ENCODE measurements at places on chromosomes 3 and 15.

GRCh38 chr3:186169379-186169778, 60.5 kb upstream of the ETV5 start:
- DNase-seq, result no peak

DNA sequence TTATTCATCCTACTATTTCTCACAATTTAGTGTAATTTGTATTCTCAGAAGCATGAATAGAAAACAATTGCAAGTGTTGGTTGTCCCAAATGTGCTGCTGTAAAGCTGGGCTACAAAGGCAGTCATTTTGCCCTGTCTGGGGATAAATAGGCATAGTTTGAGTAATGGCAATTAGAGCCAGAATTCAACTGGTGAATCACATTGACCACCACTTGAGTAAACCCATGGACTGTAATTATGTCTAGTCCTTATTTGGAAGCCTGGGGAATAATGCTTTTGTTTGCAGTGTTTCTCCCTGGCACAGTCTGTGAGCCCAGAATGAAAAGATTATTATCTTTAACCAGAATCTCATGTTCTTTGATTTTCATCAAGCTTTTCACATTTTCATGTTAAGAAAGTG, 30.5 kb upstream of the CHL1 start:
- DNase-seq, result no peak

DNA sequence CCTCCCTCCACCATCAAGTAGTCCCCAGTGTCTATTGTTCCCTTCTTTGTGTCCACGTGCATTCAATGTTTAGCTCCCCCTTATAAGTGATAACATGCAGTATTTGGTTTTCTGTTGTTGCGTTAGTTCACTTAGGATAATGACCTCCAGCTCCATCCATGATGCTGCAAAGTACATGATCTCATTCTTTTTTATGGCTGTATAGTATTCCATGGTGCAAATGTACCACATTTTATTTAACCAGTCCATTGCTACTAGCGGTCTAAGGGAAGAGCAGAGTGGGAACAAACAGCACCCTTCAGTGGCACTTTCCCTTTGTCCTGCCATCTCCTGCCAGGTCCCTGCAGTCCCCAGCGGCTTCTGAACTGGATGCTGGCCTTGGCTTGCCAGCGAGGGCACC, 69.1 kb downstream of the LRRK1 start:
- DNase-seq, result no peak

DNA sequence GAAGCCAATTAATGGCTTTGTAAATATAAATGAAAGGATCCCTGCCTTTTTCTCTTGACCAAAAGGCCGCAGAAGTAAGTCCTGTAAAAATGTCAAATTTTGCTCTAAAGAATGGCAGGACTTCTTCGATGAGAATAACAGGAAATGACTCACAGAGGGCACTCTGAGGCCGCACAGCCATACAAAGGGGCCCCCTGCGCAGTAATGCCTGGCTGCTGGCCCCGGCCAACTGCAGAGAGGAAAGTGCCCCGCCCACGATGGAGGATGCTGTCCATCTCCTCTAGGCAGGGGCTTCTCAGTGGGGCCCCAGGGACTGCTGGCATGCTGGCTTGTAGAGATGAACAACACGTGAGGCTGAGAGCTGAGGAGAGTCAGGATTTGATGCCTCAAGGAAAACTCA, 18.1 kb upstream of the SCN10A start:
- no peak for DNase-seq

- no peak for DNase-seq
These were observed 608.4 kb downstream of the CADM2 start for GRCh38 chr3:85567071-85567676.

DNA sequence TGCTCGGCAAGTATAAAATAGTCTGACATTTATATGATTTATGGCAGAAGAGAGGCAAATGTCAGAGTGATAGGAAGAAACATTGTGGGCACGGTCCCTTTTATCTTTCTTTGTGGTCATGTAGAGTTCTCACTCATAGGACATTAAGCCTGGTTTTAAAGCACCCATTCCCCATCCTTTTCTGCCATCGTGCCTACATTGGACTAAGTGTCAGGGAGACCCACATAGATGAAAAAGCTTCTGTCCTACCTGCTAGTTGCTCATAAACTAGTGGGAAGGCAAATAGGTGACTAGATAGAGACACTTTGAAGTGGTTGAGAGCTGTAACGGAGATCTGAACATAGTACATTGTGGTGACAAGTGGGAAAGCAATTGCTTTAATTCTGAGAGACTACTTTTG, 155.7 kb downstream of the B3GALNT1 start:
- DNase-seq, result no peak

DNA sequence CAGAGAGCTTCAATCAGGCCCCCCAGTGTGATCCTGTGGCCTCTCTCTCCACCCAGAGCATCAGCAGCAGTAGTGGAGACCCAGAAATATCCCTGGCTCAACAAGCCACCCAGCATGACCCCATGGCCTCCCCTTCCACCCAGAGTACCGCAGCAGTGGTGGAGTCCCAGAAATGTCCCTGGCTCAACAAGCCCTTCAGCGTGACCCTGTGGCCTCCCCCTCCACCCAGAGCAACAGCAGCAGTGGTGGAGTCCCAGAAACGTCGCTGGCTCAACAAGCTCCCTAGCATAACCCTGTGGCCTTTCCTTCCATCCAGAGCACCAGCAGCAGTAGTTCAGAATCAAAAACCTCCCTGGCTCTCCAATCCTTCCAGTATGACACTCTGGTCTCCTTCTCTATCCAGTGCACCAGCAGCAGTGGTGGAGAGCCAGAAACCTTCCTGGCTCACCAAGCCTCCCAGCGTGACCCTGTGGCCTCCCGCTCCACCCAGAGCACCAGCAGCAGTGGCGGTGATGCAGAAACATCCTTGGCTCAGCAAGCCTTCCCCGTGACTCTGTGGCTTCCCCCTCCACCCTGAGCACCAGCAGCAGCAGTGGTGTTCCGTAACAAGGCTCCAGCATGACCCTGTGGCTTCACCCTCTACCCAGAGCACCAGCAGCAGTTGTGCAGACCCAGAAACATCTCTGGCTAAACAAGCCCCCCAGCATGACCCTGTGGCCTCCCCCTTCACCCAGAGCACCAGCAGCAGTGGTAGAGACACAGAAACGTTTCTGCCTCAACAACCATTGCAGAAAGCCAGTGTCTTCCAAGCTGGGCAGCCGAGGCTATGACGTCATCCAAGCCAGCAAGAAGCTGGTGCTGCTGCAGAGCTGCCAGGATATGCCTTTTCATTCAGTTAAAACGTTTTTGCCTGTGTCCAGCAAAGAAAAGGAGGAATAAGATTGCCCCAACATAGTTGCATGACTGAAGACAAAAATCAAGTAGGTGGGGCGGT, 61.3 kb upstream of the TAMM41 start:
- DNase-seq, result no peak

GRCh38 chr3:194440756-194441155, 41.7 kb upstream of the GP5 start:
- no peak for DNase-seq

DNA sequence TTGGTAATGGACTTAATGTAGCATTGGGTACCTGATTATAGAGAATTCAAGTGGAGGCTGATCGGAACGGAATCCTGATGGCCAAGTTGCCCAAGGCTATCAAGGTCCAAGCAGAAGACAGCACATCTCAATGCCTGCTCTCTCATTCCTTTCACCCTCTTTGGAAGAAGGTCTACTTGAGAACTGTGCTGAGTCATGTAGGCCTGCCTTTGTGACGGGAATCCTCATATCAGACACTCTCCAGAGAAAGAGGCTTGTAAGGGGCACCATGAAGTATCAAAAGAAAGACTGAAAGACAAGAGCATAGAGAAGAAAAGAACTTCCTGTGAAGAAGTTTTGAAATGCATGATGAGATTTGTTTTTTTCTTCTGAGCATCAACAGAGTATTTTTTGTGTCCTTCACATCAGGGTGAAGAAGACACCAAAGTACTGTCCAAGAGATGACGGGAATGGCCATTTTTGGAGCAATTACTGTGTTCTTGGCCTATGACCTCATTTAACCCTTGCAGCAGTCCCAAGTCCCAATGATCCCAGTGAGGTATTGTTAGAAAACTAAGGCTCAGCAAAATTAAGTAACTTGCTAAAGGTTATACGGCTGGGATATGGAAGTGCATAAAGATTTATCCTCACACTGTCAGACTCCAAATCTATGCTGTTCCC, 13.2 kb upstream of the LARP6 start:
- no peak for DNase-seq

DNA sequence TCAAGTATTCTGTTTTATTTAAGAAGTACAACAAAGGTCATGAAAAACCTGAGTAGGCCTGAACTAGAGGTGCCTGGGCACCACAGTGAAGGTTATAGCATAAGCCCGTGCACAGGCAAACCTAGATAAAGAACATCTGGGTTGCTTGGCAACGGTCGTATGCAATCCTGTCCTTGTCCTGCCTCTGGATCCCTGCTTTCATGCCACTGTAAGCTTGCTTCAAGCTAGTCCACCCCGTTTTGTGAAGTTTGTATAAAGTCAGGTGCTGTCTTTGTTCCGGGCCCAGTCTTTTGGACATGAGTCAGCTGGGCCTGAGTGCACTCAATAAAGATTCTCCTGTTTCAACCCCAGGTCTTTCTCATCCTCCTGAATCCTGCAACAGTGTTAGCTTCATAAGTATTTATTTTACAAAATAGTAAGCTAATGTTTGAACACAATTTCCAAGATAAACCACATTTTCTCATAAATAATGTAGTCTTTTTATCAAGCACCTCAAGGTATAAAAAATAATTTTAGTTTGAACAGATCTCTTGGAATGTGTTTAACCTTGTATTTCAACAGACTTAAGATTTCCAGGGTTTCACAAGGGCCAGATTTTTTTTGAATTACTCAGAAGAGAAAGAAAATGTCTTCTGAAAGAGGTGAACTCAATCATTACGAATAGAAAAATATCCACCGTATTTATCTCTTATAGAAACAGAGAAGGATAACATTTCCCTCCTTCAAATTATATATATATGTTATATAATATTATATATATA, 14.3 kb upstream of the SLC9C1 start:
- DNase-seq, result peak; percentile 55

- DNase-seq, result no peak
These were observed 29.7 kb downstream of the DNASE1L3 start for GRCh38 chr3:58180940-58181587.

DNA sequence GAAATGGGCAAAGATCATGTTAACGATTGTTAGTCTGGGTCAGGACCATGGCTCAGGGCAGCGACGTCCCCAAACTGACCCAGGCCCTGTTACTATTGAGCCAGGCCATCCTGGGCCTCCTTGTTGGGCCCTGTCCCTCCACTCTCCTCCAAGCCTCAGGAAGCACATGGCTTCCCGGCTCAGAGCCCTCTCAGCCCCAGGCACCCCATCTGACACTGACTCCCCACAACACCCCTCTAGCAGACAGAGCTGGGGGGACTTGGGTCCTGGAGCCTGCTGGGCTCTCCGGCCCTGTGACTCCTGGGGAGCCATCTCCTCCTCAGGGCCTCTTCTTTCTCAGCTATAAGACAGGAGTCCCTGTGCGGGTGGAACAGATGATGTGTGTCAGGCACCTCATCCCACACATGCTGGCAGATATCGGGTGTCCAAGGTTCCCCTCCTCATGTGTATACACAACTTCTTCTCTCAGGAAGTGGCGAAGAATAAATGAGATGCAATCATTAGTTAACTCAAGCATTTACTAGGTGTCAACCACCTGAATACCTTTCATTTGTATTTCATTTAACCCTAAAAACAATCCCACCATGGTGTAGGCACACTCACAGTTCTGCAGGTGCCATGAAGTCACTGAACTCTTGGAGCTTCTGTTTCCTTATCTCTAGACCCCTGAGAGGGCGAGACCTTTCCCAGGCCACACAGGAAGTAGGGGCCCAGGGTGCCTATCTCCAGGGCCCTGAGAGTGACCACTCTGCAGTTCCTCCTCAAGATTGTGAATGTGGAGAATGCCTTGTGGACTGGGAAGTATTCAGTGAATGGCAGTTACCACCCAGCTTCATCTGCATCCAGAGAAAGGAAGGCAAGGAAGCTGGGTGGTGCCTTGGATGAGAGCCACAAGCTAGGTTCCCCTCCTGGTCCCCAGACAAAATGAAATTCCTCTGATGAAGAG, 282.5 kb upstream of the TLE3 start:
- DNase-seq, result no peak

DNA sequence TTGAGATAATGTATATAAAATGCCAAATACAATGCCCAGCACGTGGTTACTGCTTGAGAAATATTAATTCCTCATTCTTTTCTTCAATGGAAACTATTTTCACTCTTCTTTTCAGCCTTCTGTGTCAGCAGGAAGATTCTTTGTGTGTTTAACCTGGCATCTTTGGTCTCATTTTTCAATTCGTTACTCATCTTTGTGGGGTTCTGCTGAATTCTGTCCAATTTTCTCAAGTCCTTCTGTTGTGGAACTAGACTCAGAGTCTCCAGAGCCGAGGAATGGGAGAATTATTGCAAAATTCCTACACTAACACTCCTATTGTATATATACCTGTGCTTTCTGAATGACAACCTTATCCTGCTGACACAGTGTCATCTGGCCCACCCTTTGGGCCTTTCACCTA, 96.8 kb upstream of the RGMA start:
- no peak for DNase-seq

GRCh38 chr3:134693226-134693625, 42.4 kb upstream of the KY start:
- DNase-seq, result no peak

DNA sequence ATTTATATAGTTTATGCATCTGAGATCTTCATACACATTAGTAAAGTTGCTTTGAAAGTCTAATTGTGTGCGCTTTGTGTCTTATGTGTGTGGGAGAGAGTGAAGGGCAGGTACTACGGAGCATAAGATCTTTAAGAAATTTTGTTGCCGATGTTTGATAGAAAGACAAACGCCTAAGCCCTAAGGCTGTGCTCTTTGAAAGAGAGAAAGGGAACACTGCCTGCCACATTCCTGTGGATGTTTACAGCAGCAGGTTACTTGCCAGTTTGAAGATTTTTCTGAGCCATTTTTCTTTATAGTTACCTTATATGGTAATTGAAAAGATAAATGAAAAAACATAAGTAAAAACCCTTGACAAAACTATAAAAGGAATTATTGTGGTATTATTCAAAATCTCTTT, 17.0 kb downstream of the DTWD1 start:
- no peak for DNase-seq

DNA sequence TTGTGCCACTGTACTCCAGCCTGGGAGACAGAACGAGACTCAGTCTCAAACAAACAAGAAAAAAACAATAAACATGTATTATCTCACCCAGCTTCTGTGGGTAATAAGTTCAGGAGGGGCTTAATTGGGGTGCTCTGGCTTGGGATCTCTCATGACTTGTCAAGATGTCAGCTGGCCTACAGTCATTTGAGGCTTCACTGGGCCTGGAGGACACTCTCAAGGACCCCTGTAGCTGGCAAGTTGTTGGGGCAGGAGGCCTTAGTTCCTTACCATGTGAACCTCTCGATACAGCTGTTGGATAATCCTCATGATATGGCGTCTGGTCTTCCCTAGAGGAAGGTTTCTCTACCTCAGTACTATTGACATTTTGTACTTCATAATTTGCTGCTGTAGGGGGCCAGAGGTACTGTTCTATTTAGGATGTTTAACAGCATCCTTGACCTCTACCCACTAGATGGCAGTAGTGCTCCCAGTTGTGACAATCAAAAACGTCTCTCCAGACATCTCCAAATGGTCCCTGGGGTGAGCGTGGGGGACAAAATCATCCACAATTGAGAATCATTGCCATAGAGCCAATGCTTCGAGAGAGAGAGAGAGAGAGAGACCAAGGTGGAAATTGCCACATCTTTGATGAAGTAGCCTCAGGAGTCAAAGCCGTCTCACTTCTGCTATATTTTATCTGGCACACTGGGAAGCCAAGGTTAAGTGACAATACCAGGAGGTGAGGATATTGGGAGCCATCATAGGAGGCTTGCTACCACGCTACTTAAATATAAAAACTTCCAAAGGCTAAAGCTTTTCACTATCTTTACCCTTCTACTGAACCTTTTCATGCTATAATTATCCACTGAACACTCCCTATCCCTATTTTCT, 23.9 kb upstream of the SLTM start:
- DNase-seq, result peak; percentile 47
